ENCODE measurements at places on chromosomes 6 and 20.

DNA sequence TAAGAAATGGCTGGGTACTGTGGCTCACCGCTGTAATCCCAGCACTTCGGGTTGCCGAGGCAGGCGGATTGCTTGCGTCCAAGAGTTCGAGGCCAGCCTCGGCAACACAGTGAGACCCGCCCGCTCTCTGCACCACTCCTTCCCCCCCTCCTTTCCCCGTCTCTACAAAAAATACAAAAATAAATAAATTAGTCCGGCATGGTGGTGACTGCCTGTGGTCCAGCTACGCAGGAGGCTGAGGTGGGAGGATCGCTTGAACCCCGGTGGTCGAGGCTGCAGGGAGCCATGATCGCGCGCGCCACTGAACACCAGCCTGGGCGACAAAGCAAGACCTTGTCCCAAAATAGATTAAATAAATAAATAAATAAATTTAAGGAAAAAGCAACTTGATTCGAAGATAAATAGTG is 448 bp upstream of the RNF114 start:
- DNase-seq, result no peak

- no peak for DNase-seq
These were observed 53.3 kb downstream of the RBM38 start for GRCh38 chr20:57444394-57445048.

- DNase-seq, result no peak
These were observed 464.9 kb upstream of the SOX4 start for GRCh38 chr6:21128601-21129000.

DNA sequence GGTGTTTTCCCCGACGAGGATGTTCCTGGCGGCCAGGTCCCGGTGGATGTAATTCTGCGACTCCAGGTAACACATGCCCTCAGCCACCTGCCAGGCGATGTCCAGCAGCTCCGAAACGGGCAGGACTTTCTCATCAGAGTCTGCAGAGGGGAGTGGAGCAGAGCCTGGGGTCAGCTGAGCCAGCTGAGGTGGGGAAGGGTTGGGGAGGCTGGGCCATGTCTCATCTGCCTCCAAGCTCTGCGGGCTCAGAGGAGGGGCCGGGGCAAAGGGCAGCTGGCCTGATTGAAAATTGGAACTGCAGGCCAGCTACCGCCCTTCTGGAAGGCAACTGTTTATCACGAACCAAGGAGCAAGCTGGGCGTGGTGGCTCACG is 6.4 kb downstream of the PTK6 start:
- DNase-seq, result no peak

All from retina (tissue), 1 donor.